ENCODE measurements at places on chromosomes 4 and X.

DNA sequence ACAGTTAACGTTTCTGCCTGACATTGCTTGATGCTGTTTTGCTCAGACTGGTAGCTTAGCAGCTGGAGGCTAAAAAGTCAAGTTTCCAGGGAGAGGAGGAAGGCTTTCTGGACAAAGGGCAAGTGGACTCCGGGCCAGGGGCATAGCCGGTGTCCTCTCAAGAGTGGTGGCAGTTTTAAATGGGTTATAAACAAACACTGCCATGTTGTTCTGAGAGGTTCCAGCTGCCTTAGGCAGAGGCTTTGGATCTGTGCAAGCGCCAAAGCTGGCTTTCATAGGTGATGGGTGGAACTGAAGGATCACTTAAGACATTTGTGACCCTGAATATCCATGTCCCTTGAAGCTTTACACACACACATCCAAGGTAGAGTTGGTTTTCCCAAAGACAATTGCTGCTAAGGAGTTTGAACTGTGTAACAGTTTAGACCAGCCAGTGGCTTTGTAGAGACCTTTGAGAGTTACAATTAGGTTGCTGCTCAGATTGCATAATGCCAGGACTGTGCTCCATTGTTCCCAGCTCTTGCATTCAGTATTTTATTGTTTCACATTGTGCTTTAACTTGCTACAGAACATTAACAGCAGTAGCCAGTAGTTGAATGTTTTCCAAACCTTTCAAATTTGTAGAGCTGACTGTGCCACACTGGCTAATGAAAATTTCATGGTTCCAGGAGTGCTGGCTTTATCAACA, 54.1 kb upstream of the AP1S2 start:
- no peak for DNase-seq

GRCh38 chr4:41360921-41361793, 104.4 kb downstream of the UCHL1 start:
- peak; percentile 13 for DNase-seq

- DNase-seq, result no peak
Measured at GRCh38 chrX:15549189-15550012, 48.8 kb downstream of the BMX start.

GRCh38 chrX:11064276-11064675, 46.9 kb upstream of the HCCS start:
- DNase-seq, result no peak

GRCh38 chrX:48948589-48948988, 8.8 kb downstream of the OTUD5 start:
- no peak for DNase-seq

GRCh38 chr4:150609131-150609530, 27.2 kb downstream of the MAB21L2 start:
- no peak for DNase-seq

DNA sequence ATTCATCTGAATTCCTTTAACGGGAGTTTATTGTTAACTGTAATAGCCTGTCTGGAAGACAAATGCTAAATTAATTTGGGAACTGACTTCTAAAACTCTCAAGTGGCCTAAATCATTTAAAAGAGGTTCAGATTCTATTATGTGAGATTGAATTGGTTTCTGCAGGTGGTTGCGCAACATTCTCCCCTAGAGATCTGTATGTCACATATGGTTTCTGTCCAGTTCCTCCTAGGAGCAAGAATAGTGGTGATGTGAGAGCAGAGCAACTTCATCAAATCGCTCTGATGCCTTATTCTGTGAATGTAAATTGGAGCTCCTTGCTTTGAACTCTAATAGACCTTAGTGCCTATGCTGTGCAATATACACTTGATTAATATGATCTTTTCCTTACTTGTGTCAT, 144.6 kb upstream of the GPR101 start:
- DNase-seq, result no peak

GRCh38 chrX:147894366-147894963, 17.3 kb upstream of the FMR1 start:
- DNase-seq, result no peak

- DNase-seq, result no peak
Measured at GRCh38 chrX:139194571-139195280, 335.8 kb upstream of the F9 start.

Measured in NCI-H2081 treated with DMSO at 0.1 percent for 48 hours (cell line).